ENCODE measurements at places on chromosomes 1 and 21. TPM values are rescaled to one million over a fixed set of nuclear protein-coding genes. Genes with fewer than 3 reads are reported as not detected.

The NEGR1 gene
- 3.8 TPM for total RNA-seq

The RCSD1 gene
- total RNA-seq: 0.15 TPM

The AADACL4 gene
- total RNA-seq: not detected

The PTBP2 gene
- total RNA-seq: 13.6 TPM

The PBX1 gene
- total RNA-seq: 1.9 TPM

The TMEM52 gene
- total RNA-seq: not detected

The SPATA1 gene
- 1.6 TPM for total RNA-seq

The CLDN17 gene
- not detected for total RNA-seq

The PYHIN1 gene
- not detected for total RNA-seq

The ATP6V1G3 gene
- total RNA-seq: not detected

The LMOD1 gene
- under 0.01 TPM for total RNA-seq

The TEX50 gene
- not detected for total RNA-seq

The RAB25 gene
- total RNA-seq: not detected

The OR2T35 gene
- total RNA-seq: not detected

The MANEAL gene
- total RNA-seq: not detected

The GCSAML gene
- not detected for total RNA-seq

The ETV3L gene
- total RNA-seq: not detected

The GPR52 gene
- total RNA-seq: 0.61 TPM

The FCRL1 gene
- not detected for total RNA-seq

The KRTAP21-1 gene
- not detected for total RNA-seq

The ANGPTL1 gene
- total RNA-seq: 3.8 TPM

The NEK2 gene
- total RNA-seq: 33.9 TPM

The TFF3 gene
- total RNA-seq: not detected

The UBE2U gene
- total RNA-seq: not detected

The PCAT6 gene
- 1.1 TPM for total RNA-seq

The KPRP gene
- total RNA-seq: not detected

The AQP10 gene
- under 0.01 TPM for total RNA-seq

The TNNT2 gene
- total RNA-seq: not detected

The ORC1 gene
- 4.9 TPM for total RNA-seq

The HSPA6 gene
- 0.30 TPM for total RNA-seq

The ZNF687 gene
- 6.7 TPM for total RNA-seq

The NEXN gene
- 3.0 TPM for total RNA-seq

The PLEKHN1 gene
- total RNA-seq: 0.30 TPM

The GUCA2A gene
- total RNA-seq: not detected

The INKA2 gene
- 2.4 TPM for total RNA-seq

The SFN gene
- total RNA-seq: not detected

The RPTN gene
- total RNA-seq: not detected

The CFHR2 gene
- total RNA-seq: not detected

The RGS13 gene
- not detected for total RNA-seq

The CLEC20A gene
- total RNA-seq: not detected

The RYR2 gene
- total RNA-seq: not detected

The SH2D5 gene
- 0.46 TPM for total RNA-seq

The UBE2G2 gene
- 75.4 TPM for total RNA-seq

The SMIM1 gene
- total RNA-seq: not detected

The CDA gene
- total RNA-seq: 0.65 TPM

The DDI2 gene
- total RNA-seq: 15.3 TPM

The TIPRL gene
- total RNA-seq: 44.1 TPM

The CACHD1 gene
- 3.2 TPM for total RNA-seq

The CHODL gene
- not detected for total RNA-seq

The CFAP141 gene
- total RNA-seq: not detected

The OLIG2 gene
- total RNA-seq: not detected

The CCDC17 gene
- 0.65 TPM for total RNA-seq

The ADAM30 gene
- total RNA-seq: not detected

Measured in epithelial cell of umbilical artery (primary cell).